ENCODE measurements at places on chromosomes 4 and X.

DNA sequence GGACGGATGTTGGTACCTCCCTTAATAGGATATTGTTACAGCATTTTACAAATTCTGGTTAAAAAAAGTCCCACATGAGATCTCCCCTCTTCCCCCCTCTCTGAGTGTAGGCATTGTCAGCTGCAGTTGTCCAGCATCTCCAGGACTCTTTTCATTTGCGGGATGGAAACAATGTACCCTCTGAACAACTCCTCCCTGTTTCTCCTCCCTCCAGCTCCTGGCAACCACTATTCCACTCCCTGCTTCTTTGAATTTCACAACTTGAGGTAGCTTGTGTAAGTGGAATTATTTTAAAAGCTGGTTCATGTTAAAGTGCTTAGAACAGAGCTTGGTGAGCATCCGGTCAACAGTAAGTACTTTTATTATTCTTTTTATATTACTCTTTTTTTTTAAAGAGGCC lies 69.8 kb downstream of the TBL1X start:
- DNase-seq, result no peak

- no peak for DNase-seq
Observed at GRCh38 chr4:119794113-119794512, 165.5 kb upstream of the PDE5A start.

- no peak for DNase-seq
Observed at GRCh38 chrX:139842326-139843185, 90.3 kb downstream of the ATP11C start.

GRCh38 chr4:158814207-158814606 lies 45.4 kb downstream of the FNIP2 start:
- no peak for DNase-seq

DNA sequence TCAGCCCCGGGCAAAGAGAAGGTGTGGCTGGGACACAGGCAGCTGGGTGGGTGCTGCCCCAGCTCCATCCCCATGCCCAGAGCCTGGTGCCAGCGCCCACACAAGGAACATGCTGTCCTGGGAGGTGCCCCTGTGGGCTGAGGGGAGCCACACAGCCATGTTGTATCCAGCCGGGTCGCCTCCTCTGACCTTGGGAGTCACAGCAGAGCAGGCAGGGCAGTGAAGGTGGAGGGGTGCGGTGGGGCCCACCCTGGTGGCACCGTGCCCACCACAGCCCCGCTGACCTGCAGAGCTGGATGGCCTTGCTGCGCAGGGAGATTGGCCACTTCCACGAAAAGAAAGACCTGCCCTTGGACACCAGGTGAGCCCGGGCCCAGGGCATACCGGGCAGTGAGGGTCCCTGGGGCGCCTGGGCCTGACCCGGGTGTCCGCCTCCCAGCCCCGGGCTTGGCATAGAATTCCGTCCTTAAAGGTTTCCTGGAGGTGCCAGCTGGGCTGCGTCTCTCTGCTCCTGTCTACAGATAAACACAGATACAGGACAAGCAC lies 18.7 kb upstream of the ADD1 start:
- peak; percentile 25 for DNase-seq
